ENCODE measurements at places on chromosomes 4 and X.

DNA sequence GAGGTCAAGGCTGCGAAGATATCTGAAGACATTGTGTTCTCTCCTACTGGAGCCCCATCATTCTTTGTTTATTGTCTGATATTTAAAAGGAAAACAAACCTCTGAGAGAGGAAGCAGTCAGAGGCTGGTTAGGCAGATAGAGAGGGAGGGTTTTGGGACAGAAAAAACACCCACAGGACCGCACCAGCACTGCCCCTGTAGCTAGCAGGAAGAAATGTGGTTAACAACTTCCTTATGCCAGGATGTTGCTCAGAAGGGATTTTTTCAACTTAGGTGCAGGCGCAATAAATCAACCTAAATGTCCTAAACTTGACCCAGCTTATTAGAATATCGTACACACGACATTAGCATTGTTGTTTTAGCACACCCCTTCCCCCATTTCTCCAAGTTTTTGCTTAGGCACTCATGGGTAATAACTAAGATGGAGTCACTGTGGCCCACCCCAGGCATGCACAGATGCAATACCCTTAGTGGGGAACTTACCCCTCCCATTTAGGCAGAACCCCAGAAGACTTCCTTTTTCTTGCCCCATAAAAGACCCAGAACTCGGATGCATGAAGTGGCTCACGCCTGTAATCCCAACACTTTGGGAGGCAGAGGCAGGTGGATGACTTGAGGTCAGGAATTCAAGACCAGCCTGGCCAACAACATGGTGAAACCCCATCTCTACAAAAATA is 2.8 kb upstream of the ZNF718 start:
- no peak for DNase-seq

DNA sequence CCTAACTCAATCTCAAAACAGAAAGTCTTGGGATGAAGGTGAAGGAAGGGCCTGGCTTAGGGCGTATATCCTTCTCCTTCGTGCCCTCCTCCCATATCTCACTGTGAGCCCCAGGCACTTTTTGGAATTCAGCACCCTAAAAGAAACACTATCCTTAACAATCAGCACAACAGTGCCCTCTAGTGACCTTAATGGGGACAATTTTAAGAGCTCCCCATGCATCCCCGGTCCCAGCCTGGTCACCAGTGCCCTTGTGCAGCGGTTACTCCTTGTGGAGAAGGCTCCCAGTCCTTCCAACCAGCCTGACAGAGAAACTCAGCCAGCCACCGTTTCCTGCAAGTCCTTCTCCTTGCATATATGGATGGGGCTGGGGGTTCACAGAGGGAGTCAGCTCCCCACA is 4.2 kb downstream of the PAK3 start:
- DNase-seq: no peak

DNA sequence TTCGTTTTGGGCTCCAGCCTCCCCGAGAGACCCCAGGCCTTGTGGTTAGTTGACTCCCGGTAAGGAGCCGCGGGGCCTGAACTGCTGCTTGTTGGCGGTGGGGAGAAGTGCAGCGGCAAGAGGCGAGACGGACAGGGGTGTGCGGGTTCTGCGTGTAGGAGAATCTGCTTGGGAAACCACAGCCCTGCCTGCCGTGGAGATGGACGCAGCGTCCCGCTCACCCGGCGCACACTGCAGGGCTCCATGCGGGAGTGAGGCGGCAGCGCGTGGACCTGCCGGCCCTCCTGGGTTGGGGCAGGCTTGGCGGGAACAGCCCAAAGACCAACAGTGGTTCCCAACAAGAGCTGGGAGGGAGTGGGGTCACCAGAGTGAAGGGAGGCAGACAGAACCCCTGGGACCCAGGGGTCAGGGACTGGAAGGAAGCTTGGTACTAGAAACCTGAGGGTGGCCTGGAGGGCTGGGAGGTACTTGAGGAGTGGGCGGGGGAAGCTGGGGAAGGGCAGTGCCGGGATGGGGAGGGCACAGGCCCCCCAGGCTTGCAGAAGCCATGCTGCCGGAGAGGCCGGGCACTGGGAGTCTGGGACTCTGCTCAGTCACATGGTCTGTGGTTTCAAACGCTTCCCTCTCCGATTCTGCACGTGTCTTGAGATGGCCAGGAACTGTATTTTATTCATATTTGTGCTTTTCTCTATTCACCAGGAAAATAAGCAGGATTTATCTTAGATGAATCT is 70.8 kb downstream of the RGS12 start:
- no peak for DNase-seq

- DNase-seq: no peak
Observed at GRCh38 chr4:61517144-61517543, 317.0 kb downstream of the ADGRL3 start.

DNA sequence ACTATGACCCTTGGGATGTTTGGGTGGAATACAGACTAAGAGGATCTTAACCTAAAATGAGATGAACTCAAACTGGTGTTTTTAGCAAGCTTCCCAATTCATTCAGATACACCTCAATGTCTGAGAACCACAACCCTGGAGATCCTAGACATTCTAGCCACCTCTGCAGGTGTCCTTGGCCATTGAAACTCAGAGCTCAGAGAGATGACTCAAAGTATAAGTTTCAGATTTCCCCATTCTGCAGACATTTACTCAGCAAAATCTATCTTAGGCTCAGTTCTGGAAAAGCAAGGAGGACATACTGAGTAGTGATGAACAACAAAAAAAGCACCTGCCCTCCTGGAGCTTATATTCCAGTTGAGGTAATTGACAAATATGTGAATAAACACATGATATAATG is 47.8 kb downstream of the COMMD8 start:
- no peak for DNase-seq

- DNase-seq: no peak
Observed at GRCh38 chrX:134712272-134712671, 54.0 kb upstream of the PLAC1 start.

- no peak for DNase-seq
Observed at GRCh38 chrX:122445466-122445865, 738.6 kb upstream of the GRIA3 start.

GRCh38 chrX:13985697-13986435 is 43.8 kb downstream of the GEMIN8 start:
- no peak for DNase-seq

DNA sequence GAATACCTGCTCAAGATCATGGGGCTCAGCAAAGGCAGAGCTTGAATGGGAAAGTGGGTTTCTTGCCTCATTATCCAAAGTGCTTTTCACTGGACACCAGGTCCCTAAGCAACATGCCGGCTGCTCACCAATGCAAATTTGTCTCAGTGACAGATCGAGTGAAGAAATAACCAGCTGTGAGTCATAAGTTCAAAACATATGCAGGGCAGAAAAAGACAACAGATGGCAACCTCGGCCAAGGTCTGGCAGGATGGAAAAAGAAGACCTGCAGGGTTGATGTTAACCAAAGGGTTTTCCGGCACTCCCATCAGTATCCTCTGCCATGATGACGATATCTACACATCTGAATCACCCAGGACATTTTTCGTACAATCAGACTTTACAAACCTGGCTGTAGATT is 124.1 kb downstream of the AFAP1 start:
- DNase-seq: no peak

DNA sequence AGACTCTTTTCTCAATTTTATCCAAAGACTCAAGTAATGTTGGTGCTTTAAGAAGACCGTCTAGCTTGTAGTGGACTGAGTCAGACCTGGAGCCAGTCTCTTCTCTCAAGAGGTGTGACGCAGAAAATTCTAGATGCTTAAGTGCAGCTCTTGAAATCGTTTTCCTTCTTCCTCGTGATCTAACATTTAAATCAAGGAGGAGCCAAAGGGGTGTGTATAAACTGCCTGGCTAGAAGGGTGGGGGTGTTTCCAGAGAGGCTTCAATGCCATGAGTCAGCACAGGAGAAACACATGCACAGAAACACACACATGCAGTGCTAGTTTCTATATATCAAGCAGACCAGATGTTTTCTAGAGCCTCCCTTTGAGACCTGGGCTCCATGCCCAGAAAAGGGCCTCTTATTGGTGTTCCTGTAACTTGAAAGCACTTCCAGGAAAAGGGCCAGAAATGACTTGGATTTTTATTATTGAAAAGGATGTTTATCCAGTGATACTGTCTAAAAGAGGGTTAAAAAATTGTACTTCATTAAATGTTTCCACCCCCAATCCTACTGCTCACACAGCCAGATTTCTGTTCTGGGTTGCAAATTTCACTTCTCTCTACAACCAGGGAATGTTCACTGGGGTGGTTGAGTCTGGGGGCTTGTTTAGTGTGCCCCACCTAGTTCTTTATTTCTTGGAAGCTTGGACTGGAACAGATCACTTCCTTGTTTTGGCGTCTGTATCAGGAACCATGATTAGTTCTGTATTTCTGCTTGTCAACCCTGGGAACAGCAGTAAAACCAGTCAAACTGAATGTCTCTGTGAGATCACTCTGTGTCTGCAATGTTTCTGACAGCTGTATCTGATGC is at the start of gene CLIC2:
Gene CLIC2, minus strand, starts transcription at position 129 of the 851 bp plus-strand sequence. CDS start 187 bp downstream, outside the sequence.
- DNase-seq: no peak

DNA sequence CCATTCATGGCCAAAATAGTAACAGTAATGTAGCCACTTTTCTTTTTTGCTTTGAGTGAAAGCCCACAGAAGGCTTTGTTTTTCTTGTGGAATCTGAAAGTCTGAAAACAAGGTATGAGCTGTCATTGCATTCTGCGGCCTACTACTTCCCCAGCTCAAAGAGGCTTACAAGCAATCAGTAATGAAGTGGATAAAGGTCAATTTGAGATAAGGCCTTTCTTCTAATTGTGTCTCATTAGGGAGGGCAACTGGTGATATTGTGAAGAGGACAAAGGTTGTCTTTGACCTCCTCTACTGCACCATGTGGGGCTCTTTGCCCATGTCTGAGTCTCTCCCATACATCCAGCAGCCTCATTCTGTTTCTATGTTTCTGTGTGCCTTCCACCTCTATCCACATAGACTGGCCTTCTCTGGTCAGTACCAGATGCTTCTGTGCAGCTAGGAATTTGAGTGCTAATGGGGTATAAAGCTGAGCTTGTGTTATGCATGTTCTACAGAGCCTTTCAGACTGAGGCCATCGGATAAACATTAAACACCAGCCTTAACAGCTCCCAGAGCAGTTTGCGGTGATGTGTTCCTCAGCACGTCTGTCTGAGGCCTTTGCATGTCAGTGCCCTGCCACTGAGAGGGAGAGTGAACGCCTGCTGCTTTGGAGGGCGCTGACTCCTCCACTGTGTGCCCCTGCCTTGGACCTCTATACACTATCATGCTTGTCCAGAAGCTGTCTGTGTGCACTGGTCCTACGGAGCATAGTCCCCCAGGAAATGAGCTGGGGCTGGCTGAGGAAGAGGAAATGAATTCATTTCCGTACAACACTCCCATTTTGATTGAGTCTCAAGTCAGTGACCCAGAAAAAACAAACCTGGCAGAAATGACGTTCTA is 80.2 kb downstream of the SH2D1A start:
- DNase-seq: no peak

GRCh38 chr4:42736527-42737195 is 79.8 kb upstream of the ATP8A1 start:
- no peak for DNase-seq

DNA sequence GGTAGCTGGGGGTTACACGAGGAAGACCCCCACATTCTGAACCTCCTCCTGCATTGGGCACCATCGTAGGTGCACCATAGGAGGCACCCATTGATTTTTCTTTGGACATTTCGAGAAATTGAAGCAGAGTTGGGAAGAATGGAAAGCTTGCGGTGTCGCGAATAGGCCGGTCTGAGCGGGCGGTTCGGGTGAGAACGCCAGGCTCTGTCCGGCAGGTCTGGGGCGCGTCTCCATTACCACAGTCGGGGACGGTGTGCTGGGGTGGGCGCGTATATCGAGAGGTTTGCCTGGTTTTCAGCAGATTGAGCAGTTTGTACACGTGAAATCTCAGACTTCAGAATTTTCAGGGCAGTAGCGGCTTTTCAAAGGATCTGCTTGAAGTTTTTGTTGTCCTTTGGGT is 560 bp downstream of the PASD1 start:
- DNase-seq: no peak

GRCh38 chrX:40845331-40845911 is 110.1 kb upstream of the MED14 start:
- no peak for DNase-seq

GRCh38 chr4:86006057-86006456 is 353.8 kb downstream of the MAPK10 start:
- no peak for DNase-seq

GRCh38 chrX:148609515-148610327 is 109.3 kb downstream of the AFF2 start:
- no peak for DNase-seq

- DNase-seq: no peak
Observed at GRCh38 chrX:140526171-140526570, 21.3 kb upstream of the SOX3 start.

DNA sequence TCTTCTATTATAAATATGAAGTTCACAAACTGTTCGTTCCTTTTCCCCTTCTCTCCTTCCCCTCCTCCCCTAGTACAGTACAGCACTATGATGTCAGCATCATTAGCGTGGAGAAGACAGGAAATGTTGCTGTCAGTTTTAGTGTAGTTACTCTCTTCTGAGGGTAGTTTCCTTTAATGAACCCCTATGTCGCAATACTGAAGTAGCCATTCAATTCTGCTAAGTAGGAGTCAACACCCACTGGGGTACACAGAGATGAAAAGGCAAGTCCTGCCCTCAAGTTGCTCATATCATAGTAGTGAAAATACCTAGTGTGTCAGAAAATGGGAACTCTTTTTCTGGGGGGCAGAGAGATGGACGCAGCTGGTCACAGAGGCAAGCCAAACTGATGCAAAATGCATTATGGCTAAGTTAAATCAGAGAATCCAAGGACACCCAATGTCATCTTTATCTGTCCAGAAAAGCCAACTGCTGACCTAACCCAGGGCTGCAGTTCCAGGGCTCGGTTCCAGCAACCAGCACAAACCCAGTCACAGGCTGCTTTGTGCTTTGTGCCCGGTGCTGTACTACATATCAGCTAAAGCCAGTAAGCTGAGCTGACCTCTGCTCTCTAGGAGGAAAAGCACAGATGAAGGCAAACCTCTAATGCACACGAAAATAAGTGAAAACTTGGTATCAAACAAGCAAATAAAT is 31.5 kb downstream of the GRIA3 start:
- no peak for DNase-seq

DNA sequence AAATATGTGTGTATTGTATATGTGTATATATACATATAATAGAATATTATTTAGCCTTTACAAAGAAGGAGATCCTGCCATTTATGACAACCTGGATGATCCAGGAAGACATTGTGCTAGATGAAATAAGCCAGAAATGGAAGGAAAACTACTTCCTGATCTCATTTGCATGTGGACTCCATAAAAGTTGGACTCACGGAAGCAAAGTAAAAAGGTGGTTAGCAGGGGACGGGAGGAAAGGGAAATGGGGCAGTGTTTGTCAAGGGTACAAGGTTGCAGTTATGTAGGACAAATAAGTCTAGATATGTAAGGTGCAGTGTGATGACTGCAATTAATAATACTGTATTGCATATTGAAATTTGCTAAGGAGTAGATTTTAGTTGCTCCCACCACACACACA is 331.1 kb upstream of the FSTL5 start:
- DNase-seq: no peak

GRCh38 chr4:40446839-40447238 is 111.7 kb downstream of the CHRNA9 start:
- DNase-seq: no peak

DNA sequence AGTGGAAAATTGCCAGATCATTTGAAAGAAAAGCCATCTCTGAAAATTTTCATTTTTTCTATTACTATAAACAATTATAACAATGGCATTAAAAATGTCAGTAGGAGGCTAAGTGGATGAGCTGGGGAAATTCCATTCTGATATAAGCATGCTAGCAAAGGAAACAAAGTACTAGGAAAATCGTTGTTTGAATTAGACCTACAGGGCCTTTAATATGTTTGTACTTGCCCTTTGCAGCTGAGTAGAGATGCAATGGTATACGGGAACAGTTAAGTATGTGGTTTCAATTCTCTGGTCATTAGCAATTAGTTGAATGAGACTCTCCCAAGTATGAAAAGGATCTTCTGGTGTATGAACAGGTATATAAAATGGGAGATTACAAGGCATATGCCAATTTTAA is 452.2 kb downstream of the PCDH11X start:
- DNase-seq: no peak

All from stimulated activated CD4-positive, alpha-beta T cell treated with anti-CD3 and anti-CD28 coated beads, TNF-alpha, amount 100 ng/mL, for 48 hours (primary cell).